ENCODE measurements at places on chromosomes 5 and 9.
A peak's percentile ranks its signal among the peaks of the same experiment; 100 is the strongest.

- DNase-seq, result peak; percentile 50
Measured at GRCh38 chr5:132055808-132056609, 4.4 kb upstream of the IL3 start.

DNA sequence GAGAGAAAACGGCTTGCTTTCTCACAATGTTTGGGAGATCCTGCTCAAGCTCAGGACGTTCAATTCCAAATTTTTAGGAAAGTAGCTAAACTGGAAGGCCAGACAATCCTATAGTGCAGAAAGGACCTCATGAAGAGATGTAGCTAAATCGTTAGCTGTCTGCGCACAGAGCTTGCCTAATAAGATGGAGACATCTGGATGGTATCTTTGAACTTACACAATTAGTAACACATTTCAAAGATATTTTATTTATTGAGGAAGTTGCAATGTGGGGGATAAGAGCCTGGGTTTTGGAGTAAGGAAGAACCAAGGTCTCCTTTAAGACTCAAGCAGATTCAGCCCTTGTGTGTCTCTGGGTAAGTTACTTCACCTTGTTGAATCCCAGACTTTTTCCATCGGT lies 28.6 kb upstream of the RAB14 start:
- DNase-seq, result no peak

DNA sequence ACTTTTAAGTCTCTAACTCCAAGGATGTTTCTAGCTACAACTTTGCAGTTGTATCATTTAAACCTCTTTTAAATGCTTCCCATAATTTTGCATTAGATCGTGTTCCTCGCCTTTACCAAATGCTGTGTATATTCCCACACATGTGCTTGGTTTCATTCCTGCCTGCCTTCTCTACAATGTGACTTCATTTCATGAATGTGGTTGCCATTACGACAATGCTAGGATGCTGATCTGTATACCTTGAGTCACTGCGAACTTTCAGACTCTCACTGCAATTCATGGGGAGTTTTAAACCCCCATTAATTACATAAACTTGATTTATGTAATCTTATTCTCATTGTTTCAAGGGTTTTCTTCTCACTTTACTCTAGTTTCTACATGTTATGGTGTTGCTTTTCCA lies 50.3 kb downstream of the UBE2QL1 start:
- no peak for DNase-seq

DNA sequence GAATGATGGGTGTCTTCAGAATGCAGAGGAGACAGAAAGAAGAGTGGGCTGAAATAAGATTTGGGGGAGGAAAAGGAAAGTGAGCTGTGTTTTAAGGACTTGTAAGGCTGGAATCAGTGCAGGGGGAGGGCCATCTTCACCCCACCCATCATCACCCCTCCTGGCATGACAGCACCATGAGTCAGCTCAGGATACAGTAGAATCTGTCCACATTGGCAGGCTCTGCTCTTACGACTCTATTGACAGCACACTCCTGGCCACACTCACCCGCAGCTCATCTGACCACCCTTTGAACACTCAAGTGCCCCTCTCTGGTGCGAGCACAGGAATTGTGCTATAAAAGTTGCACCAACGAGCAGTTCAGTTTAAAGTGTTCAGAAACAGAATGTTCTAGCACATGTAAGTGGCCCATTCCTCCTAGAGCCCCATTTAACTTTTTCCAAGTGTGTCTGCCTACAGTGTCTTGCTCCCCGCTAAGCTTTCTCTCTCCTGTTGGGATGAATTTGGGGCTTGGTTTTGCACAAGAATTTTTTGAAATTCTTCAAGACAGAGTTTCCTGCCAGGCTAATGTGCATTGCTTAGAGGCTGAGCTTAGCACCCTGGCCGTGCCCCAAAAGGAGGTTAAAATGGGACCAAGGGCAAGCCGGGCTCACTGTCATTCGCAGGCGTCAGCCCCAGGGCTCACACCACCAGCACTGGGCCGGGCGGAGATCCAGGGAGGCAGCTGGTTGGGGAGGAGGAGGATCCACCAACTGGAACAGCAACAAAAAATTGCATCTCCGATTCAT lies 12.0 kb downstream of the ADRA1B start:
- DNase-seq, result peak; percentile 48

- DNase-seq, result no peak
Measured at GRCh38 chr9:2854617-2855016, 10.7 kb upstream of the PUM3 start.

DNA sequence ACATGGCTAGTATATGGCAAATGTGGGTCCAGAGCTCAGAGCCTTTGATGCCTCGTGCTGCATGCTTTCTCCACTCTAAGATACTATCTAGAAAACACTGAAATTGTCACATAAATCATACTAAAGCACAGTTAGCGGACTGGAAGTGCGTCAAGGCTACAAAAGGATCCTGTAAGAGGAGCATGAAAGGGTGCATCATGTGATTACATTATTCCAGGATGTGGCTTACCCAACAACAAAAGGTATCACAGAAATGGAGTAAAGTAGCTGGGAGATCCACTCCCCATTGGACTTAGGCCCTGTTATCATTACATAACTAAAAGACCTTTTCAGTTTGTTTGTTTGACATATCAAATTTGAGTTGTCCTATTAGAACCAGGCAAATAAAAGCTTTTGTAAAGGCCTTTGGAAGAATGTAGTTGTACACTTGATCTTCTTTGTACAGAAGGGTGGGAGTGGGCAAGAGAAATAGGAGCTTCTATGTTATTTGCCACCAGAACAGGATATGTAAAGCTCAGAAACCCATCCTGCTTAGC lies 6.9 kb downstream of the SLC31A1 start:
- no peak for DNase-seq

GRCh38 chr5:167571824-167572223 lies 719.6 kb upstream of the WWC1 start:
- DNase-seq, result no peak

DNA sequence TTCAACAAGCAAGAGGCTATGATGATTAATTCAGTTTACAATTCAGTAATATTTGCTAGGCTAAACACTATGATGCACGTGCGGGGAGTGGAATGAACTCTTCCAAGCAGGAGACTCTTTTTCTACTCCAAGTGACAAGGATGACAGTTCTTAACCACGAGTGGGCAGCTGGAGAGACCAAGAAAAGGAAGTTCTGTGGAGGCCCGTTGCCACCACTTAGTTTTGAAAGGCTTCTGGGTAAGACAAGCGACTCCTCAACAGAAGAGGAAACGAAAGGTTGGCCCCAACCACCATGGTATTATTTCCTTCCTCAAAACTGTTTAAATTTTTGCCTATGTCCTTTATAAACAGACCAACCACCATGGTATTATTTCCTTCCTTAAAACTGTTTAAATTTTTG lies 2.8 kb downstream of the DCAF12 start:
- DNase-seq, result no peak

GRCh38 chr9:137331929-137332328 lies 29.9 kb upstream of the NRARP start:
- DNase-seq, result no peak

DNA sequence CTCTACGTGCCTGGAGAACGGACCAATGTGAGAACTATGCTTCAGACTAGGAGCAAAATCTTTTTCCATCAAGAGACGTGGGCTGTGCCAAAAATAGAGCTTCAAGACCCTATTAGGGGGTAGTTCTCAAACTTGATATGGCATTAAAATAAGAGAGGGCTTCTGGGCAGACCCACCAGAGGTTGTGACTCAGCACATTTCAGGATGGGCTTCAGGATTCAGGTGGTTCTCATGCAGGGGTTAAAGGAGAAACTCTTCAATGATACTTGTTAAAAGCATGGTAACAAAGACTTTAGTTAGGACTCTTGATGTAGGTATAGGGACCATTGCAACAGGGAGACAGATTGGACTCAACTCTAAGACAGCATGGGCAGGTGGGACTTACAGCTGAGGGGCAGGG lies 195.5 kb downstream of the RGS3 start:
- no peak for DNase-seq

GRCh38 chr9:134838651-134839454 lies 41.8 kb upstream of the FCN2 start:
- DNase-seq, result no peak

- no peak for DNase-seq
Measured at GRCh38 chr9:96665789-96666188, 10.7 kb upstream of the PRXL2C start.

DNA sequence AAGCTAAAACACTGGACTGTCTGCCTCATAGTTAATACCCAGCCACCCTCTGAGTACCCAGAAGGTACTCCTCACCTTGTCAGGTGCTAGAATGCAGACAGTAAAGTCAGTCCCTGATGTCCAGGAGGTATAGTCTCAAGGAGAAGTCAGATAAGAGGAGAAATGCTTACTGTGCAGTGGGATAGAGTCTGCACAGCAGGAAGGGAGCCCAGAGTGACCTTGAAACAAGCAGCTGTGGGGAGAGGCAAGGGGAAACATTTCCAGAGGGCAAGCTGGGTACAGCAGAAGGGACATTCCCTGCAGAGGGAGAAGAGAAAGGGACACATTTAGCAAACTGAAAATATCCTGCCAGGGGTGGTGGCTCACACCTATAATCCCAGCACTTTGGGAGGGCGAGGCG lies 122.7 kb downstream of the GCNT1 start:
- DNase-seq, result no peak

- no peak for DNase-seq
Measured at GRCh38 chr5:53713978-53714666, 153.7 kb downstream of the NDUFS4 start.

DNA sequence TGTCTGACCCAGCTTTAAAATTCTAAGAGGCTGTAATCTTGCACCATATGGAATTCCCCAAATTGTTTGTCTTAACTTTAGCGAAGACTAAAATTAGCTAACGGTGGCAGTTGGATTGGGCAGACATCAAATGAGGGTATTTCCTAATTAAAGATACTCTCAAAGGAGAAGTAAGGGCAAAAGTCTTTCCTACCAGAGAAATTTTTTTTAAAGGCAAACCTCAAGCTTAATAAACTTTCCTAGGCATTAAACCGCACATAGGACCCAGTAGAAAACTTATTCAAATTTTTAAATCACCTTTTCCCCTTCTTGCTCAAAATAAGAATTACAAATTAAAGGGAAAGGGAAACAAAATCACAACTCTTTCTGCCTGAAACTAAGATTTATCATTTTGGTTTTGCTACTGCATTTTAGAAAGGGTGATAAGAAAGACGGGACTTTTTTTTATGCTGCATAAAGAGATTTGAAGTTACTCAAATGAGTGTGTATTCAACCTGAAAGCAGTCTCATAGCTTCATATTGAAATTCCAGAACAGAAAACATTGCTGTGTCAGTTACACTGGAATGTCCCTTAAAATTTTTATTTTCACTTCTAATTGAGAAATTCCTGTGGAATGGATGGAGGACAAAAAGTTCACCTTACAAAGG lies 189.1 kb upstream of the PTGER4 start:
- DNase-seq, result no peak

DNA sequence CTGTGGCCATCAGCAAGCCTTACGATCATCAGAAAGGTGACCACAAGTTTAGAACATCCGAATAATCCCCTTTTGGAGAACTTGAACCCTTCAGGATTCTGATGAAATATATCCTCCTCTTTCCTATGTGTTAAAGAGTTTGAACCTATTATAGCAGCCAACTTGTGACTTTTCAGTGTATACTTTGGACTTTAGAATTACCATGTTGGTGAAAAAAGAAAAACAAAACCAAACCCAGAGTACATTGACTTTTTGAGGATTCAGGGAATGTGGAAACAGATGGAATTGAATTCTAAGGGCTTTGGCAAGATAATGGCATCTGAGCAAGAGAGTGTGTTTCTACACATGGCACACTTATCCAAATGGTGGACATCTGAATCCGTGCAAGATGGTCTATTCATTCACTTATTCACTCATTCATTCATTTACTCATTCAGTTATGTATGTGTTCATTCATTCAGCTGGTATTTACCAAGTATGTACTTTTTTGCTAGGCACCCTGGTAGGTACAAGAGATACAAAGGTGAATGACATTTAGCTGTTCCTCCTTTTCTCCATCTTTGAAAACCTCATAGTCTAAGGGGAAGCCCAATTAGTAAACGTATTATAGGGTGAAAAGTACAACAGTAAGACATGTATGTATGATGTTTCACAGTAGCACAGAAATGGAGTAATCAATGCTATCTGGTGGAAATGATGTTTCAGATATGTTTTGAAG lies 91.8 kb downstream of the PRDM6 start:
- DNase-seq, result no peak

DNA sequence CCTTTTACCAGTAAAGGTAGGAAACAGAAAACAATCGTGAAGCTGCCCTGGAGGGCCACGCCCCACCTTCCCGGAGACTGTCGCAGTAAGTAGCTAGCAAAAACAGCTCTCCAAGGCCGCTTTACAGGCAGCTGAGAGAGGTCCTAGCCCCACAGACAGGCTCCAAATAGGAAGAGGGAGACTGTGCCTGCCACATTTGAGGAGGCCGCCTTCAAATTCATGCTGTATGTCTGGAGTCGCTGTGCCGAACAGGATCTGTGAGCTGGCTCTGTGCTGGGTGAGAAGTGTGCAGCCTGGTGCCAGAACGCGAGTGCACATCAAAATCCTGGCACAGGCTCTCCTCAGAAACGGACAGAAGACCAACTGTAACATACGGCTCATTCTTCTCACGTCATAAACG lies 582.2 kb downstream of the CETN3 start:
- no peak for DNase-seq

DNA sequence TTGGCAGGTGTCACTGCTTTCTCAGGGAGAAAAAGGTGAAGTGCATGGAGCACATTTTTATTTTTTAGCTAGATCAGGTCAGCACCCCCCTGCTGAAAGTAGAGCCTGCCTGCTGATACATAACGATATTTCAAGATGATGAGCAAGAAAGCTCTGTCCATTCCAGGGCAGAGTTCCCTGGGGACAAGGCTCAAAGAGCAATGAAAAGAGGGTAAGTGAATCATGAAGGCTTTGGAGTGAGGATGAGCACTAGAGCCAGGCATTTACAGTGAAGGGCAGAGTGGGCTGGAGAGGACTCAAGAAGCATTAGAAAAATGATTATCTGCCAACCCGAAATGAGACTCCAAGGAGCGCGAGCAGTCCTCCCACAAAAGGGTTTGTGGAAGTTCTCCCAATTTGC lies 345.7 kb downstream of the TLE4 start:
- no peak for DNase-seq

- no peak for DNase-seq
Measured at GRCh38 chr5:39772307-39772706, 347.5 kb upstream of the DAB2 start.

DNA sequence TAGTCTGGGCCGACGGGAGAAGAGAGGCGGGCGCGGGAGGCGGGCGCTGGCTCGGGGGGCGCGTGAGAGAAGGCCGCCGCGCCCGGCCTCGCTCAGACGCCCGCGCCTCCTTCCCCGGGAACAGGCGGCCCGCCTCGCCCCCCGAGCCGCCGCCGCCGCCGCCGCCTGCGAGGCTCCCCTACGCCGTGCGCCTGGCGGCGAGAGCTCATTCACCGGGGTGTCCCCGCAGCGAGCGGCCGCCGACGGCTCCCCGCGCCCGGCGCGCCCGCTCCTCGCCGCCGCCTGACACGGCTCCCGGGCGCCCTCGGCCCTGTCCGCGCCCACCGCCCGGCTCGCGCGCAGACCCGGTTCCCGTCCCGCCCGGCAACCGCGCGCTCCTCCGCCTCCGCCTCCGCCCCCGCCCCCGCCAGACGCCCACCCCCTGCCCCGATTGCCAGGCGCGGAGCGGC lies at the start of gene GNAQ:
Gene GNAQ (minus strand): TSS at position 368 of the 449 bp plus-strand sequence. CDS start 576 bp downstream, outside the sequence.
- peak; percentile 46 for DNase-seq

DNA sequence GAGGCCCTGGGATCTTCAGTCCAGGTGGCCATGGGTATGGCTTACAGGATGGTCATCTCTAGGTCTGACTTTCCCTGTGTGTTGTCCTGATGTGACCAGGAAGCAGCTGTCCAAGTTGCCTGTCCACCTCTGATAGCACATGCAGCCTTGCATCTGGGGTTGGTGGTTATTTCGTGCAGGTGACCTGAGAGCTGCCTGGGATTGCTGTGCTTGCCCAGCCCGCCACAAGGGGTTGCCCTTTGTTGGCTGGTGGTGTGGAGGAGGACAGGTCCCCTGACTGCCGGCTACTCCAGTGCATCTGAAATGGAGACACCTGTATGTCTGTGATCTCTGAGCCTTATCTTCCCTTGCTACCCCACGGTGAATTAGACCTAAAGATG lies 212.6 kb downstream of the ARHGAP26 start:
- DNase-seq, result no peak

Data from psoas muscle (tissue), 8 donors.